Activated naive CD4-positive, alpha-beta T cell treated with anti-CD3 and anti-CD28 coated beads, Interleukin-2, amount 10 ng/mL, durations not matched to agents 7 days and 5 days (primary cell): ENCODE measurements at places on chromosomes 2 and 18.

- DNase-seq = no peak
Observed at GRCh38 chr18:44996261-44996660, 315.6 kb downstream of the SETBP1 start.

- DNase-seq = no peak
Observed at GRCh38 chr2:211396815-211397214, 840.4 kb downstream of the CPS1 start.

DNA sequence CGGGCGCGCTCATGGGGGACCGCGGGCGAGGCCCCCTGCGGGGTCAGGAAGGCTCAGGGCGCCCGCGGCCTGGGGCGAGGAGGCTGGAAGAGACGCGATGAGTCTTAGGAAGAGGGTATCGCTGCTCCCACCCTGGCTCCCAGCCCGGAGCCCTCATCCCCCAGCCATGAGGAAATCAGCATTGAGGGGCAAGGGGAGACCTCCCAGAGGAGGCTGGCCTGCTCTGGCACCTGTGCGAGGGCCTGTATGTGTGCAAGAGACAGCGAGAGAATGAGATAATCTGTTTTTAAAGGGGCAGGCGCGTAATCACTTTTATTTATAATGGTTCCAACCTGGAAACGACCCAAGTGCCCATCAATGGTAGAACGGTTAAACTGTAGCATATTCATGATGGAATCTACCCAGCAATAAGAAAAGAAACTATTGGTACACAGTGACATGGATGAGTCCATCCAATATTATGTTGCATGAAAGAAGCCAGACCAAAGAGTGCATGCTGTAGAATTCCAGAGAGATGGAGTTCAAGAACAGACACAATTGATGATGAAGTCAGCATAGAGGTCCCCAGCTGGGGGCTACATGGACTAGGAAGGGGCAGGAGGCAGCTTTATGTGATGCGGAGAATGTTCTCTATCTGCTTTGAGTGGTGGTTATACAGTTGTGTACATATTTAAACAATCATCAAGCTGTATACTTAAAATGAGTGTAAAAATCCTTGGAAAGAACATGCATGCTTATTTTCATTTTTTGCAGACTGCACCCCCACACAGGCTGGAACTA is 14.4 kb downstream of the FBXO41 start:
- DNase-seq = no peak

DNA sequence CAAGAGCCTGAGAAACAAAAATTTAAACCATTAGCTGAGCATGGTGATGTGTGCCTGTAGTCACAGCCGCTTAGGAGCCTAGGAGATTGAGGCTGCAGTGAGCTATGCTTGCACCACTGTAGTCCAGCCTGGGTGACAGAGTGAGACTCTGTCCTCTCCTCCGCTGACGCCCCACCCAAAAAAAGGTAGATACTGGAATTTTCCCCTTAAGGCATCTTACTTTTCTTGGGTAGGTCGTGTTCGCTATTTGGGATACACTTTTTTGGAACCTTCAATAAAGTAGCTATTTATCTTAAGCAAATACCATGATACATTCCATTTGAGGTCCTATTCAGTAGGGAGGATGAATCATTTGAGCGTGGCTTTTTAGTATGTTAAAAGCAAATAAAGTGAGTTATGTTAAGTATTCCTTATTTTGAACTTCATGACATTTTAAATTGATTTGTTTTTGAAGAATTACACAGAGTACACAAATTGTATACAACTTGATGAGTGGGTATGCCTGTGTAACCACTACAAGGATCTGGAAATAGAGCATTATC is 38.7 kb downstream of the RALBP1 start:
- DNase-seq = no peak

DNA sequence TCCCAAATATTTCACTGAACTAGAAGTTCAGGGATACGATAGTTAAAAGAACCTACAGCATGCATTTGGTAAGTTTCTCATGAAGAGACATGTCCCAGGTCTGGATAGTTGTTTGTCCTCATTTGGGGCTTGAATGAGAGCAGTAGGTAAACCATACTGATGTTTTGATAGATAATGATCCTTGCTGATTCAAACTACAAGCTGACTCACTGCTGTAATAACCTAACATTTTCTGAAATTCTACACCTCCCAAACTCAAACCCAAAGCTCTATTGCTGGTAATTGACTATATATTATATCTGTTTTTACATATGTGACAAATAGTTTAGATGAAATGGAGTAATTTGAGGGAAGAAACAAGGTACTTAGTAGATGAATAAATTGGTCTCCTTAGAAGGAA is 154.1 kb upstream of the BOD1L2 start:
- DNase-seq = no peak

DNA sequence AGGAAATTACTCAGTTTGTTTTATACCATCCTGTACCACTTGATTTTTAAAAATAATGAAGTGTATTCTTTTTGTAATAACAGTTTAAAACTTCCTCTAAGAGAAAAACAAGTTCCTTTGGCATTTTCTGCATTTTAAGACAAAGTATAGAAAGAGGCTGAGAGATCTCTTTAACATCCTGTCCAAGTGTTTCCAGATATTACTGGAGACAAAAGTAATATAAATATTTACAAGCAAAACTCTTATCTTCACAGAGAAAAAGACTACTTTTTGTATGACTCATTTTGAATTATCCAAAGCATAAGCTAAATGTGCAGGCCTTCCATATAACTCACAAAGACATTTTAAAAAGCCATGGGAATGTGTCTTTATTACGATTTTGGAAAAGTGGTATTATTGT is 221.1 kb downstream of the RDH14 start:
- DNase-seq = no peak
